ENCODE measurements at places on chromosomes 3 and 15.
A peak's percentile ranks its signal among the peaks of the same experiment; 100 is the strongest.

- DNase-seq = no peak
These were observed 16.0 kb downstream of the FOXL2NB start for GRCh38 chr3:138962854-138963560.

- DNase-seq = no peak
These were observed 75.6 kb downstream of the GMNC start for GRCh38 chr3:190786898-190787297.

DNA sequence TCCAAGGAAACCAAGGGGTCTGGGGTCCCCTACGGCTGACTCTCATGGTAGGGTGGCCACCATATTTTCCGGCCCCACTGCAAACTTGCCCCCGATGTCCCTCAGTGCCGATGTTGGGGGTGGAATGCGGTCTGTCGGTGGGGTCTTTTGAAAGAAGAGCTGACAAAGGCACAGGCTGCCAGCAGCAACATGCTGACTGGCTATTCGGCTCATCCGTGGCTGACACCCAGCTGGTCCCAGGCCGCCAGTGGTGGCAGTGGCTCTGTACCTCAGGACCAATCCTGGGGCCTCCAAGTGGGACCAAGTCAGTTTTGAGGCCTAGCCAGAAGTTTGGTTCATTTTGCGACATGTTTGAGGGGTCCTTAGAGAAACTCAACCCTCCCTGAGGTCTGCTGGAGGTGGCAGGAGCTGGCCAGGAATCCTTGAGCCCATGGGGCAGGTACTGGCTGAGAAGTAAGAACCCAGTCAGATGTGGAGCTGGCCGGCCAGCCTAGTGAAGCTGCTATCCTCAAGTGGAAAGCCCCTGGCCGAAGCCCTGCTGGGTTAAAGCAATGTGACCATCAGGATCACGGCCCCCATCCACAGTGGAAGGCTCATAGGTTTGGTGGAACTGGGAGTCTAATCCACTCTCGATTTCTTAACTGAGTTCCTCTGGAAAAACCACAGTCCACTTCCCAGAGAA, 17.8 kb downstream of the BMF start:
- DNase-seq = no peak

- DNase-seq = no peak
These were observed 77.5 kb downstream of the TBL1XR1 start for GRCh38 chr3:177119829-177120228.

DNA sequence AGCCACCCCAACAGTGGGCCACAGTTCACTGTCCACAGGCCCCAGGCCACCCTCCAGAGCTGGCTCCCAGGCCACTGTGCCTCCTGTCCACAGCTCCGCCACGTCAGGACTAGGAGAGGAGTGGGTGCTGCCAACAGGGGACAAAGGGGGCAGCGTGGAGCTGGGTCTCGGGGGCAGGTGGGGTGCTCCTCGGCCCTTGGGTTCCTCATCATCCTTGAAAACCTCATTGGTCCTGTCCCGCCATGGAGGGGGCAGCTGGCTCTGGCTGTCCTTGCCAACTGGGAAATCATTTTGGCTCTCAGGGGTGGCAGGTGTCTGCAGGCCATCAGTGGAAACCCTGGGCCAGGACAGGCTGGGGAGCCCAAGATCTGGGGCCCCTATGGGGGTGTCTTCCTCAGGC, 45.2 kb downstream of the ADAMTS7 start:
- DNase-seq = no peak

GRCh38 chr3:136789976-136790375, 28.9 kb upstream of the SLC35G2 start:
- no peak for DNase-seq

GRCh38 chr3:174243171-174243570, 616.0 kb upstream of the NAALADL2 start:
- peak; percentile 2 for DNase-seq

GRCh38 chr3:57206423-57206822, 6.6 kb upstream of the HESX1 start:
- DNase-seq = no peak

DNA sequence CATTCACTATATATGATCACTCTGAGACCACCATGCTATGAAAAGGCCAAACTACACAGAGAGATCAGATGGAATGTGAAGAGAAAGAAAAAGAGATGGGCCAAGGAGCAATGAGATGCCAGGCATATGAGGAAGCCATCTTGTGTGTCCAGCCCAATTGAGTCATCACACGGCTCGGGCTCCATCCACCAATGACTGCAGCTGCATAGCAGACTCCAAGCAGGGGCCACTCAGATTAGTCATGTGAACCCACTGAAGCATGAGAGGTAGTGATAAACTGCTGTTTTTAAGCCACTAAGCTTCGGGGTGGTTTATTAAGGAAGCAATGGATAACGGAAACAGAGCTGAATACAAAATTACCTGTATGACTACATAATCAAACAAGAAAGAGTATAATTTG, 185.9 kb downstream of the SUCLG2 start:
- DNase-seq = no peak

Data from fibroblast of pulmonary artery (primary cell).